ENCODE measurements at places on chromosomes 1 and 21.

- DNase-seq = peak; percentile 54
These were observed 155.4 kb downstream of the NFIA start for GRCh38 chr1:61237659-61238358.

- DNase-seq = no peak
These were observed 23.9 kb upstream of the NRDC start for GRCh38 chr1:51902456-51902855.

GRCh38 chr1:44500181-44501046, 95.4 kb downstream of the RNF220 start:
- peak; percentile 80 for DNase-seq

GRCh38 chr1:75980972-75981897, 49.0 kb upstream of the ASB17 start:
- DNase-seq = no peak

DNA sequence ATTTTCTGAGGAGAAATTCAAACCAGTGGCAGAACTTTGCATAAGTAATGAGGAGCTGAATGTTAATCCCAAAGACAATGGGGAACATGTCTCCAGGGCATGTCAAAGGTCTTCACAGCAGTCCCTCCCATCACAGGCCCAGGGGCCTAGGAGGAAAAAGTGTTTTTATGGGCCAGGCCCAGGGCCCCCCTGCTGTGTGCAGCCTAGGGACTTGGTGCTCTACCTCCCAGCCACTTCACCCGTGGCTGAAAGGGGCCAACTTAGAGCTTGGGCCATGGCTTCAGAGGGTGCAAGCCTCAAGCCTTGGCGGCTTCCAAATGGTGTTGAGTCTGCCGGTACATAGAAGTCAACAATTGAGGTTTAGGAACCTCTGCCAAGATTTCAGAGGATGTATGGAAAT, 854.0 kb downstream of the LRRIQ3 start:
- DNase-seq = no peak

DNA sequence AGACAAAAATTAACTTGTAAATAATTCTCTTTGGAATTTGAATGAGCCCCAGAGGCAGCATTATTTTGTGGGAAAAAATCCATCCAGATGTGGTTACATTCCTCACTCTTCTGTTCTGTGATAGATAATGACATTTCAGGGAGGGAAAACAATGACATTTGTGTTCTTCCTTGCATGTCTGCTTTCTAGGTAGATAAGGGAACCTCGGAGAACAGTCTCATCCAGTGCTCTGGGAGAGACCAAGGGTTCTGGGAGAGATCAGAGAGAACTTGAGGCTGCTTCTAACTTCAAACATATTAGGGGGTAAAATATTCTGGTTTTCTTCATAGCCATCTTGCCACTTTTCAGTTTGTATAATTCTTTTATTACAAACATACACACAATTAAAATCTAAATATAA, 269.2 kb downstream of the NEGR1 start:
- no peak for DNase-seq

- no peak for DNase-seq
These were observed 327.3 kb upstream of the SGIP1 start for GRCh38 chr1:66206563-66207144.

DNA sequence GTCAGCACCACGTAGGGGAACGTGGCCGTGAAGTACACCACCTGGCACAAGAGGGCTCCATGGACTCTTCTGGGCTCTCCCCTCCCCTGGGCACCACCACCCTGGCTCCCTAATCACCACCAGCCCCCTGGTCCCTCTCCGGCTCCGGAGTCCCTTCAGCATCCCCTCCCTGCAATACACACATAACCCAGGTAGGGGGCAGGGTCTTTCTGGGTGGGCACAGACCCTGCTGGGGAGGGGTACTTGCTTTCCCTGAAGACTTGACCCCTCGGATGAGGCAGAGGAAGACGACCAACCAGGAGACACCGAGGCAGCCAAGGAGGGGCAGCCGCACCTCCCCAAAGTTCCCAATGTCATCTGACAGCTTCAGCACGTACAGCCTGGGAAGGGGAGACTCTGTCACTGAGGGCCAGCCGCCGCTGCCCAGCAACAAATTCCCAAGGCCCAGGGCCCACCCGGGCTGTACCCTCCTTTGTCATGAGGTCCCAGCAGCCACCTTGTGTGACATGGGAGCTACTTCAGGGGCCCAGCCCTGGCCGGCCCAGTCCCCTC, 11.3 kb downstream of the CCDC24 start:
- no peak for DNase-seq

- peak; percentile 73 for DNase-seq
These were observed 9.1 kb downstream of the NHLH1 start for GRCh38 chr1:160375788-160376524.

- DNase-seq = peak; percentile 93
These were observed 247.5 kb downstream of the LMX1A start for GRCh38 chr1:165109013-165109412.

- DNase-seq = no peak
These were observed 159.1 kb downstream of the EDEM3 start for GRCh38 chr1:184595596-184595995.

- DNase-seq = no peak
These were observed 140.1 kb upstream of the NRIP1 start for GRCh38 chr21:15204970-15205286.

GRCh38 chr1:117607471-117607870, 1.6 kb downstream of the TENT5C start:
- DNase-seq = peak; percentile 41

- no peak for DNase-seq
These were observed 60.8 kb upstream of the F3 start for GRCh38 chr1:94602316-94602715.

DNA sequence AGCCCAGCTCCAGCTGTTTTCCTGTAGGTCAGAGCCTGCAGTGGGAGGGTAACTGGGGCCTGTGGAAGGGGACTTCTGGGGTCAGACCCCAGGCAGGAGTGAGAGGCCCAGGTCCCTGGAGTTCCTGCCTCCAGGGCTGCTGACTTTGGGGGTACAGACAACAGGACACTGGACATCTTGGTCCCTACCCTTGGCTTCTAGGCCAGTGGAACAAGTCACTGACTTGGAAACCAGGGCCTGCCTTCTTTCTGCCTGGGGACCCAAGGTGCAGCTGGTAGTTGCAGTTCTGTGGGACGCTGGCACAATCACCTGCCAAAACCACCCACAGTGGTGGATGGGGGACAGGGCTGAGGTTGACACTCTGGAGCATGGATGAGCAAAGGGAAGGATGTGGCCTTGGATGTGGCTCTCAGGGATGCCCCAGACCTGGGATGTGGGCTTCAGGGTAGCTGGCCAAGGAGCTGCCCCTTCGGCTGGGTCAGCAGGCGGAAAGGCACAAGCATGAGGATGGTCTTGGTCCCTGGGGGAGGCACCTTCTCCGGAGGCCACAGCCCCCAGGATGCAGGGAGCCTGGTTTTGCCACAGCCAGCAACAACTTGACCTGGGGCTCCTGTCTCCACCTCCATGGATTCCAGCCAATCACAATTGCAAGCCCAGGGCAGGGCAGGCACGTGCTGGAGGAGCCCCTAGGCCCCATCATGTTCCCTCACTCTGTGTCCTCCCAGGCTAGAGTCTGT, 5.8 kb downstream of the JMJD4 start:
- peak; percentile 31 for DNase-seq

DNA sequence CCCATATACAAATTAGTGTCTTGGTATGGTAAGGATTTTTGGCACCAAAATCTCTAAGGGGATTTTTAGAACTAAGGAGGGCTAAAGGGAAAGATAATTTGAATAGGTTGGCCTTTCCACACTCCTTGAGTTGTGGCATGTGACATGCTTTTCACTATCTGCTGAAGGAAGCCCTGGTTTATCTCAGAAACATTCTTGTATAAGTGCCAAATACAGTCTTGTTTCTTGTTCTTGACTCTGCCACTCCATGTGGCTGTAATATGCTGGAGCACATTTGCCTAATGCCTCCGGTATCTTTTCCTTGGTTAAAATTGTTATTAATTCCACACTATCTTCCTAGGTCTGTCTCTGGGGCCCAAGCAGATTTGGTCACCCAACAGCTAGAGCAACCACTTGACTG, 457.0 kb downstream of the USP25 start:
- no peak for DNase-seq

DNA sequence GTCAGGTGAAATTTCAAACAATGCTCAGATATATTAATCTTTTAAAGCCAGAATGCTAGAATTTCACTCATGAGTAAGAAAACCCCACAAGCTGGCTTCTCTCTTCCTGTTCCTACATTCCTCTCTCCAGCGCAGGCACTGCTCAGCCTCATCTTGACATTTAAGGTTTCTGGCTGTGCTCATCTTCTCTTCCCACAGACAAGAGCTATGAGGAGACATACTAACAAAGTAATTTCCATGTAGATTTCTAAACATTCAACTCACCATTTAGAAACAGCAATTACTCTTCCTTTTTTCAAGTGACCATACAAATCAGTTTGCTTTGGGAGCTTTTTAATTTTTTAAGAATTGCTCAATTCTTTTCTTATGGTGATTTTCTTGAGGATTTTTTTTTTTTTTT, 7.8 kb upstream of the LRRC8D start:
- DNase-seq = no peak

- no peak for DNase-seq
These were observed 10.7 kb upstream of the ELOA start for GRCh38 chr1:23732363-23733224.

- DNase-seq = peak; percentile 75
These were observed 62.0 kb upstream of the MACF1 start for GRCh38 chr1:39142401-39143060.

GRCh38 chr1:24966724-24967346, 36.8 kb upstream of the RUNX3 start:
- no peak for DNase-seq

DNA sequence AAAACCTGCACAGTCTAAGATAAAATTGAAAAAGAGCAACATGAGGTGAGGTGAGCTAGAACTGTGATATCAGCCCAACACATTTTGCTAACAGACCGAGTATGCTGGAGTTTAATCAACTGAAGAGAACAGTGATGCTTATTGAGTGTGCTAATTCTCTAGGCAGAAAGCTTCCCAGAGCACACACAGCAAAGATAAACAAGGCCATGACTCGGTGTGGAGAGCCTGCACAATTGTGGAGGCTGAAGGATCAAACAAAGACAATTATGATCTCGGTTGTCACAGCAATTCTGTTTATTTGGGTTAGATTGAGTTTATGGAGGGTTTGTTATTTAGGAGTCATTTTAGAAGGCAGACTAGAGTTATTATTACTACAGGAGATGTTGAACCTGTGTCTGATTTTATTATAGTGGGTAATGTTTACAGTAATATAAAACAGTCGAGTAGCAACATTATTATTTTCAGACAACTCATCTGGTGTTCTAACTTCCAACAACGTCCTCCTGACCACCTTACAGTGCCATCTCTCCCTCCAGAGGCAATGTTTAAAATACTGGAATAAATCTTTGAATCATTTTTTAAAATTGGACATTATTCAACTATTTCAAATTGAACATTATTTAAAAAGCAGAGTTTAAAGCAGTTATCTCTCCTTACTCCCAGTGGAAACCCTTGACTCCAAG, 40.2 kb downstream of the DPT start:
- peak; percentile 57 for DNase-seq

DNA sequence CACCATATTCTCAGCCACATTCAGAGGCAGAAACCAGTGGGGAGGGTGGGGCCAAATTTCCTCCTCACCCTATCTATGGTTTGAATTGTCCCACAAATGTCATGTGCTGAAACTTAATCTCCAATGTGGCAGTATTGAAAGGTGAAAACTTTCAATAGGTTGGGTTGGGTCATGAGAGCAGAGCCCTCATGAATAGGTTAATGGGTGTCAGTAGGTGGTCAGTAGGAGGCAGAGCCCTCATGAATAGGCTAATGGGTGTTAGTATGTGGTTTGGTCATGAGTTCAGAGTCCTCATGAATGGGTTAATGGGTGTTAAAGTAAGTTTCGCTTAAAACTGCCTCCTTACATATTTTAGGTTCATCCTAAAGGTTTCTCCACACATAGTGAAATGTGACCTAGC, 170.0 kb downstream of the FCRL5 start:
- DNase-seq = no peak

DNA sequence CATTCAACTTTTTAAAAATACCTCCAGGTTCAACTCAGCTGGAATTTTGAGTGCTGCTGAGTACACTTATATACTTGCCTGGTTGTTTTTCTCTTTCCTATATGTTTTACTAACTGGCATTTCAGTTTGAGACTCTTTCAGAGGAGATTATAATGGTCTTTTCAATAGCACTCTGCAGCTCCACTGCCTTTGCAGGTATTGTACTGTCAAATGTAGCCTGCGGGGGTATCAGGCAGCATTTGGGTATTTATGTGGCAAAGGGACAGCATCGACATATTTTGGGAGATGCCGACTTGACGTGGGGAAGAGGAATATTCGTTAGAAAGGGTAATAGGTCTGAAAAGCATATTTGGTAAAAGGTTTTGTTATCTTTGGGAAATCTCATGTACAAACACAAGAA, 11.1 kb upstream of the TGFBR3 start:
- DNase-seq = no peak

DNA sequence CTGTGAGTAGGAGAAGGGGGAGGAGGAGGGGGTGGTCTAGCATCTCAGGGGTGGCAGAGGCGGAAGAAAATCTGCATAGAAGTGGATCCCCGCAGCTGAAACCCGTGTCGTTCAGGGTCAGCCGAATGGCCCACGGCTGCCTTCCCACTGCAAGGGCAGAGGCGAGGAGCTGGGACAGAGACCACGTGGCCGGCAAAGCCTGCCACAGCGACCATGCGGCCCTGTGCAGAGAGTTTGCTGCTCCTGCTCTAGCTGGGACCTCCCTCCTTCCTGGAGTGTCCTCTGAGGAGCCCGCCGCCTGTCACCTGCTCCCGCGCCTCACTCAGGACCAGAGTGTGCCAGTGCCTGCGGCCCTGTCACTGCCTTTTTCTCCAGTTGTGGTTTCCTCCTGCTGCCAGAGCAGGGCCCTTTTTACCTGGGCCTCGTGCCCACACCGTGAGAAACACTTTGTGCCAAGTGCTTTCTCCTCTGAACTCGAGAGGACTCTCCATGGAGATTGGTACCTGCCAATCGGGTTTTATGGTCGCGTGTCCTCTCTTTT, 5.4 kb upstream of the TRPM2 start:
- no peak for DNase-seq

GRCh38 chr1:200905411-200906052, 10.8 kb downstream of the INAVA start:
- no peak for DNase-seq

DNA sequence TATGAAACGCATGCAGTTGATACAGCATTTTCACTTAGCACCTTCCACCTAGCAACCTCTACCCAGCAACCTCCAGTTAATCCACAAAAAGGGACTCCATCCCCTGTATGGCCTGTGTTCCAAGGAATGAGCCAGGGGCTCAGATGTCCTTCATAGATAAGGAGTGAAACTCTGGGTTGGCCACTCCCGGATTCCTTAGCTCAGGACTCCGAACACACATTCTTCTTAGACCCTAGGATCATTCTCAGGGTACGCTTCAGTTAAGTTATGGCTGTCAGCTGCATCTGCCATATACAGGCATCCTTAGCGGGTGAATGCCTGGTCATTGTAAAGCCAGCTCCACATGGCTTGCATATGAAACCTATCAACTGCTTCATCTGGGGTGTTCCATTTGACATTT, 15.9 kb upstream of the IFI6 start:
- no peak for DNase-seq

- DNase-seq = no peak
These were observed 20.8 kb downstream of the CC2D1B start for GRCh38 chr1:52345252-52345651.
